Left colon (tissue), 2 donors: ENCODE measurements at places on chromosomes 7 and 10.

DNA sequence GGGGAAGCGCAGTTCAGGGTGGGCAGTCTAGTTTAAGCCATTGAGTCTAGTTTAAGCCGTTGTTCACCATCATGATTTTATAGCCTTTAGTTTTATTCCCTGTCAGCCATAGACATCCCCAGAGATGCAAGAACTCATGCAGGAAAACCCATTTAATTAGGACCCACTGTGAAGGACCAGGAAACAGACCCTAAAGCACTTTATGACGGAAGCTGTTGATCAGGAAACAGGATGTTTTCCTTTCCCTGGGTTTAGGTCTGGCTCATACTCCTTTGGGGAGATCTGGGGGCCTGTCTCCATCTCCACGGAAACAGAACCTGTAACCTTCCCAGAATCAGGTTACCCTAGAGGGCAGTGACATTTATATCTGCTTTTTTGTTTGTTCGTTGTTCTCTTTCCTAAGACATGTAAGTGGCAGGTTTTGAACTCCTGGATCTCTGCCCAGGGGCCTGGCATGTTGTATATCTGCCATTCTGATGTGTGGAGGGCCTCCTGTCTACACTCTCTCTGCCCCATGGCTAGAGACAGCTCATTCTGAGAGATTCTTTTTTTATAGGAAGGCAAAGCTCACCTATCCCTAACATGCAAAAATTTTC, 657.2 kb upstream of the GALNT17 start:
- DNase-seq: no peak

DNA sequence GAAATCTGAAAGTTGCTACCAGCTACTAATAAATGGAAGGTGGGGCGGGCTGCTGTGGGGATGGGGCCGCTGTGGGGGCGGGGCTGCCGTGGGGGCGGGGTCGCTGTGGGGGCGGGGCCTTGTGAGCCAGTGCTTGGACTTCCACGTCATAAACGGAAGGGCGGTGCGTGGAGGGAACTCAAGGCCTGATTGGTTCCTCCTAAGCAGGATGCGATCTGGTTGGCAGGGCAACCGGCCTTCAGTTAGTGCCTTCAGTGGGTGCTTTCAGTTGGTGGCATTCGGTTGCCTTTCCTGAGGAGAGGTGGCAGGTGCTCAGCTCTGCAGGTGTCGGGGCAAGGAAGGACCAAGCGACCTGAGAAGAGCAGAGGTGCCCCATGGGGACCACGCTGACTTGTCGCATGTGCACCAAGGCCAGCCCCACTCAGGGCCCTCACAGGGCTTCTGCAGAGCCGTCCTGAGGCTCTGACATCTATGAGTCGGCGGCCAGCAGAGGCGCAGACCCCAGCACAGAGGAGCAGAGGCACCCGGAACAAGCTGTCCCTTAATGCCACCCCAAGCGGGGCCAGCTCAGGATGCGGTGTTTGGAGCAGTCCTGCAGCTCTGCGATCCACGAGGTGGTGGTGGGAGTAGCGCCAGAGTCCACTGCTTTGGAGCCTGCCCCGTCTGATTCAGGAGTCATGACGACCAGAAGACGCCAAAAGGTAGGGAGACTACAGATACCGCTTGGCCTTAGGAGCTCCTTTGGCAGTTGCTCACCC, 54.4 kb upstream of the PDSS1 start:
- no peak for DNase-seq

GRCh38 chr7:158377800-158378623, 209.6 kb downstream of the PTPRN2 start:
- peak; percentile 40 for DNase-seq

- no peak for DNase-seq
These were observed 43.5 kb downstream of the ZWINT start for GRCh38 chr10:56317603-56318002.

GRCh38 chr10:19902456-19902855, 86.2 kb downstream of the PLXDC2 start:
- DNase-seq: no peak

DNA sequence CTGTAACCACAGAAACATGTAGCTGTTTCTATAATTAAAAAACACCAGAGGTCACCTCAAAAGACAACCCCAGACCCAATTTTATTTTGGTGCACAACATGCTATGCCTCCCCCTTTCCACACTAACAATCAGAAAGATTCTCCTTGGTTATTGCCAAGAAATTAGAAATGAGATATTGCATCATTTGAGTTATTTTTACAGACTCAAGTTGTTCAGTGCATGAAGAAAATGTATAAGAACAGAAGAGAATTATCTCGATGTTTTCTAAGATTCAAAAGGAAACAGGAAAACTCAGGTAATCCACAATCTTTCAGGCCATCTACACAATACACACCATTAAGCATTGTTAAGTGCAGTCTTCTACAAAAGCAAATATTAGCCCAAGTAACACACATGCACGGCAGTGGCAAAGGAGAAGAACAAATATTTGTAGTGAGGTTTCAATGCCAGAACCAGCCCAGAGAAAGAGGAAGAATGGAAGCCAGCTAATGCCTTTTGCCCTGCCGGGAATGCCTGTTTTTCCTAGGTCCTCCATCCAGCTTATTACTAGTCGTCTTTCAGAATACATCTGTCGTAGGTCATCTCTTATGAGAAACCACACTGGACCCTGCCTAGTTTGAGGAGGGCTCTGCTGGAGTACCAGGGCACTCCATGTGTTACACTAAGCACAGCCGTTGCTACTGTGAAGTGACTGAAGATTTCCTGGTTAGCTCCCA, 67.6 kb upstream of the C1GALT1 start:
- DNase-seq: no peak

- no peak for DNase-seq
These were observed 22.2 kb upstream of the RASSF4 start for GRCh38 chr10:44937196-44938005.

GRCh38 chr10:71262027-71262426, 49.7 kb downstream of the UNC5B start:
- DNase-seq: no peak

DNA sequence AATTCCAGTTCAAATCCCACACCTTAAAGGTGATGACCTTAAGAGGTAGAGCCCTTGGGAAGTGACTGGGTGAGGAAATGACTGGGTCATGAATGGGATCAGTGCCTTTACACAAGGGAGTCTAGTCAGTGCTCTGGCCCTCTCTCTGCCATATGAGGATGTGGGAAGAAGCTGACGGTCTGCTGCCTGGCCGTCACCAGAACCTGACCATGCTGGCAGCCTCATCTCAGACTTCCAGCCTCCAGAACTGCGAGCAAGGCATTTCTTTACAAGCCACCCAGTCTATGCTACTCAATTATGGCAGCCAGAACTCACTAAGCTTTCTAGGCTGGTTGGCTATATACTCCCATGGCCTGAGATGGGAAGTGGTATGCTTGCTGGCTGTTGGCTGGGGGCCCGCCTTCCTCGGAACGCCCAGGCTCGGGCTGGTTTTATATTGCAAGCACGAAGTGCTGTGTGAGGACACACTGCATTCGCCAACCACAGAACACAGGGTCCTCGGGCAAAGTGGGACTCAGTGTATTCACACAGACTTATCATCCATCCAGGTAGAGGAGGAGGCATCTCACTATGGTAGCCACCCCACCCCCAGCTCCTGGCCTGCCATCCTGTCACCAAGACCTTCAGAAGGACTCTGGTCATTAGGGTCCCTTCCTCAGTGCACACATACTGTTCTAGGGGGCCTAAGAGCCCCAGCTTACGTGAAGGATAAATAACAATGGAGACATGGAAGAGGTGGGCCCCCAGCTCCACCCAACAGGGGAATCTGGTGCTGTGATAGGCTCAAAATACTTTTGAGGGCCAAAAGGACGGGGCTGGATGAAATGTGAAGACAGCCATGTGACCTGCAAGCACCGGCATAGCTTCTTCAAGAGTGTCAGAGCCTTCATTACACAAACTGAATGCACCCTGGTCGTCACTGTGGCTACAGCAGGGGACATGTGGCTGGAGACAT, 49.0 kb downstream of the ZRANB1 start:
- DNase-seq: no peak

GRCh38 chr10:60340973-60341372, 48.7 kb downstream of the ANK3 start:
- DNase-seq: no peak

GRCh38 chr7:7566651-7567611, at the start of gene MIOS:
MIOS (plus strand) TSS chr7:7566884; CDS start chr7:7572476, 5,592 bp downstream.
- peak; percentile 92 for DNase-seq

DNA sequence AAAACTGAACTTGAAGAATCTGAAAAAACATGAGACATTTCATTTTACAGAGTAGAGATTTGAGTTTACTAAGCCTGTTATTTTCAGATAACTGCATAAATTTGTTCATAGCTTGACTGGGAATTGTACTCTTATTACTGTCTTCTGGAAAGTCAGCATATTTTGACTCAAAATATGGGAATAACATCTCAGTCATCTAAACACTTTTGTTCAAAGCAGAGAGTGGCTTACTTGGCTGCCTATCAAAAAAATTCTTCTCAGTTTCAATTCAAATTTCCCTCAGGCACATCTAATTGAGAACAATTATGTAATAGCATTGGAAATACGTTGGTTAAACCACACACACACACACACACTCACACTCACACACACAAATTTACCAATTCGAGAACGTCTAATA, 384.6 kb downstream of the ARL4A start:
- no peak for DNase-seq

- no peak for DNase-seq
These were observed 55.4 kb downstream of the GPR26 start for GRCh38 chr10:123721441-123722049.

DNA sequence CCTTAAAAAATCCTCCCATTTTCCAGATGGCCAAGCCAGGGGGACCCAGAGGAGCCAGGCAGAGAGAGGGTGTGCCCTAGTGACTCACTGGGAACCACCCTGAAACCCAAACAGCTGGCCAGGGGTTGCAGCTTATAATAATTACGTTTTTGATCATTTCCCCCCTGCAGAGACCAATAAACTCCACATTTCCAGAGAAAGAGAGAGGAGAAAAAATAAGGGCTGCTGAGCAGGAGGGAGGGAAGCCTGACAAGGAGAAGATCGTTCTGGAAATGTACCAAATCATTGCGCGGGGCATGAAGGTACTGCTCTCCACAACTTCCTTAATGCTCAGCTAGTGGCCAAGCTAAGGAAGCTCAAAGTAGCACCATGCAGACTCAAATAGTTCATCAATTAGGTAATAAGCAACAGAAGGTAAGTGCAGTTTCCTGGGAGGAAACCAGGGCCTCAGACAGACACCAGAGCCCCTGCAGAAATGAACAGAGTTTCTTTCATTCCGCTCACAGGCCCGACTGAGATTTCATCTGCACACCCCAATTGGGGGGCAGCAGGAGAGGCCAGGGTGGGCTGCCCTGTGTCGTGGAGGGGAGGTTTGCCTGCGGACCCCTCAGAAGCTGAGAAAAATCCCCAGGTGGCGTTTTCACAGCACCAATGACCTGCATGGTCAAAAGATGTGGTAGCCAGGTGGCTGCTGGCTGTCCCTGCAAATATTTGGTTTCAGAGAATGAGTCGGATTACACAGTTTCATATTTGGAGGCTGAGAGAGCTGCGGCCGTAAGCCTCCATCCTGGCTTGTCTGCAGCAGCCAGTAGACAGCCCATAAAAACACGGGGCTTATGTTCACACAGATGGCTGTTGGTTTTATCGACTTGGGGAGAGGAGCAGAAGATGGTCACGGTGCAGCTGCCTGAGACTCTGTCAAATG, 153.2 kb upstream of the LYZL2 start:
- no peak for DNase-seq

- DNase-seq: no peak
These were observed 129.4 kb downstream of the AKR1D1 start for GRCh38 chr7:138205614-138206150.

DNA sequence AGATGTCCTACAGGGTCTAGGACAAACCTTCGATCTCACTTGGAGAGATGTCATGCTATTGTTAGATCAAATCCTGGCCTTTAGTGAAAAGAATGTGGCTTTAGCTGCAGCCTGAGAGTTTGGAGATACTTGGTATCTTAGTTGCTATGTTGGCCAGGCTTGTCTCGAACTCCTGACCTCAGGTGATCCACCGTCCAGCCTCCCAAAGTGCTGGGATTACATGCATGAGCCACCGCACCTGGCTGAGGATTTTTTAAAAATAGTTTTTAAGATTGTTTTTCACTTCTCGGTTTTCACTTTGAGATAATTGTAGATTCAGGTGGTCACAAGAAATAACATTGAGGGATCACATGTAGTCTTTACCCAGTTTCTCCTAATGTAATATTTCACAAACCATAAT, 738.3 kb upstream of the POM121L12 start:
- DNase-seq: no peak

- no peak for DNase-seq
These were observed 33.2 kb downstream of the UBN2 start for GRCh38 chr7:139264220-139264619.

GRCh38 chr10:128945398-128945797, 521.6 kb upstream of the MGMT start:
- DNase-seq: no peak

GRCh38 chr7:43479042-43479441, 103.9 kb upstream of the STK17A start:
- no peak for DNase-seq

- no peak for DNase-seq
These were observed 23.5 kb downstream of the HECTD2 start for GRCh38 chr10:91433620-91434019.

GRCh38 chr7:127114742-127115265, 137.9 kb downstream of the GRM8 start:
- DNase-seq: no peak

DNA sequence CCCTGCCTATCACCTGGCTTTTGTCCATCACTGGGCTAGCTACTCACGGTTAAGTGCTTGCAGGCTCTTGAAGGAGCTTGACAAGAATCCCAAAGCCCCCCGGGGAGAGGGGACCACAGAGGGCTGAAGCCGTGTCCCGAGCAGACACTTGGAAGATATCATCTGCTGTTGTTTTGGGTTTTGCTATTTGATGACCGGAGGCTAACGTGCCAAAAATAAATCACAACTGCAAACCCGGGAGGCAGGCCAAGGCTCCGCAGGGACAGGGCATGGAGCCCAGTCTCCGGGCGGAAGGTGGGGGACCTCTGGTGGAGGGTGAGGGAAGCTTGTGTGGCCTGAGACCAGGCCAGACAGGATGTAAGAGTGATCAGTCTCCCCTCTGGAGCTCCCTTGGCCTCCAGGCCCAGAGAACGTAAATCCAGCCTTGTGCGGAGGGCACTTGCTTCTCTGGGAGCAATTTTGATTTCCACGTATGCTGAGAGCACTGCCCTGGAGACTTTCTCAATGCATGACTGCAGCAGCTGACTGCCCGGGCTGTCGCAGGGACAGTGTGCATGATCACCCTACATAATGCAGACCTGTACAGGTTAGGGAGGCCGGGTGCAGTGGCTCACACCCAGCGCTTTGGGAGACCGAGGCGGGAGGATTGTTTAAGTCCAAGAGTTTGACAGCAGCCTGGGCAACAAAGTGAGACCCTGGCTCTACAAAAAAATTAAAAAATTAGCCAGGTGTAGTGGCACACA, at the start of gene PHKG1:
Gene PHKG1 (minus strand): TSS at position 164 of the 743 bp plus-strand sequence. CDS start 4,011 bp downstream, outside the sequence.
- DNase-seq: peak; percentile 62

GRCh38 chr7:32283546-32283945, 206.6 kb downstream of the LSM5 start:
- no peak for DNase-seq
